Skeletal muscle tissue (tissue), 5 donors: ENCODE measurements at places on chromosomes 13 and 19. TPM values are rescaled to one million over a fixed set of nuclear protein-coding genes. Genes with fewer than 3 reads are reported as not detected.

The CYP2B6 gene
- not detected for total RNA-seq

The ZNF256 gene
- 12.0 TPM for total RNA-seq

The SIPA1L3 gene
- 3.7 TPM for total RNA-seq

The LIPE gene
- total RNA-seq: 8.9 TPM

The ZNF816 gene
- 6.8 TPM for total RNA-seq

The CEACAM3 gene
- total RNA-seq: not detected

The PEAK3 gene
- total RNA-seq: not detected

The ELSPBP1 gene
- total RNA-seq: not detected

The PRR12 gene
- 3.1 TPM for total RNA-seq

The LILRB4 gene
- total RNA-seq: 0.52 TPM

The KLK2 gene
- not detected for total RNA-seq

The SYDE1 gene
- total RNA-seq: 7.3 TPM

The SIGLEC12 gene
- not detected for total RNA-seq

The FFAR1 gene
- not detected for total RNA-seq

The FCER2 gene
- total RNA-seq: under 0.01 TPM

The ATP5F1D gene
- total RNA-seq: 24.5 TPM

The PLIN5 gene
- total RNA-seq: 2.1 TPM

The DACT3 gene
- total RNA-seq: 7.3 TPM

The DZIP1 gene
- 11.0 TPM for total RNA-seq

The TPT1 gene
- total RNA-seq: 4,283 TPM

The ZNF565 gene
- total RNA-seq: 9.4 TPM

The MTIF3 gene
- 38.1 TPM for total RNA-seq

The SLC46A3 gene
- total RNA-seq: 2.1 TPM

The KIR3DL1 gene
- total RNA-seq: not detected

The OR7C1 gene
- not detected for total RNA-seq

The NLRP4 gene
- total RNA-seq: not detected

The CGB1 gene
- not detected for total RNA-seq

The NCAN gene
- not detected for total RNA-seq

The MEDAG gene
- total RNA-seq: 11.5 TPM

The FDX2 gene
- 5.7 TPM for total RNA-seq

The METTL21C gene
- 29.7 TPM for total RNA-seq

The PDCD2L gene
- 19.8 TPM for total RNA-seq

The NLRP9 gene
- not detected for total RNA-seq

The FIZ1 gene
- under 0.01 TPM for total RNA-seq

The FCHO1 gene
- total RNA-seq: 1.0 TPM

The TJP3 gene
- not detected for total RNA-seq

The C2CD4C gene
- 0.52 TPM for total RNA-seq

The CILP2 gene
- 11.0 TPM for total RNA-seq

The C1QTNF9B gene
- total RNA-seq: 1.0 TPM

The TNNT1 gene
- 540 TPM for total RNA-seq

The CNN1 gene
- total RNA-seq: 28.7 TPM

The TEX29 gene
- not detected for total RNA-seq

The ZNF681 gene
- 1.6 TPM for total RNA-seq

The AMH gene
- total RNA-seq: 0.52 TPM

The SULT2B1 gene
- not detected for total RNA-seq

The ACER1 gene
- 0.52 TPM for total RNA-seq

The FGF22 gene
- not detected for total RNA-seq

The KLF1 gene
- 2.1 TPM for total RNA-seq

The ERICH4 gene
- total RNA-seq: not detected

The PSG1 gene
- not detected for total RNA-seq

The ZNF491 gene
- 7.8 TPM for total RNA-seq

The TDRD12 gene
- total RNA-seq: 1.6 TPM

The ZNF71 gene
- 8.9 TPM for total RNA-seq

The URAD gene
- total RNA-seq: not detected

The KCNRG gene
- total RNA-seq: 2.1 TPM
